ENCODE measurements at places on chromosomes 5 and 9. TPM values are rescaled to one million over a fixed set of nuclear protein-coding genes. Genes with fewer than 3 reads are reported as not detected.

DNA sequence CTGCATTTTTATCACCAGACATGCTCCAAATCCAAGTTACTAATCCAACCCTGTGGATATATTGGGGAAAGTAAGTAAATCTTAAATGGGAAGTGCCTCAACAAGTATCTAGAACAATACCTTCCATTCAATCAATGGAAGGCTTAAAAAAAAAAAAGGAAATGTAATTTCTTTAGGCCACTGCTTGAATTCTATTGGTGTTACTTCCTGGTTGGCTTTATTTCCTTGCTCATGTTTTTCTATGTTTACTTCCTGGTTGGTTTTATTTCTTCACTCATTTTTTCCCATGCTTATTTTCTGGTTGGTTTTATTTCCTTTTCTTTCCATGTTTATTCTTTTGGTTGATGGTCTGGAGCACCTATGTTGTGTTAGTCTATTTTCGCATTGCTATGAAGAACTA is 363.9 kb downstream of the KDM4C start:
- no peaks in the 10 kb centered on the region for H3K4me1 ChIP-seq
- no peaks in the 10 kb centered on the region for H3K36me3 ChIP-seq
- no peak overlapping the region for H3K4me3 ChIP-seq
- H3K27ac ChIP-seq = no peak overlapping the region
- DNase-seq = no peak
- H3K27me3 ChIP-seq = no peaks in the 10 kb centered on the region

DNA sequence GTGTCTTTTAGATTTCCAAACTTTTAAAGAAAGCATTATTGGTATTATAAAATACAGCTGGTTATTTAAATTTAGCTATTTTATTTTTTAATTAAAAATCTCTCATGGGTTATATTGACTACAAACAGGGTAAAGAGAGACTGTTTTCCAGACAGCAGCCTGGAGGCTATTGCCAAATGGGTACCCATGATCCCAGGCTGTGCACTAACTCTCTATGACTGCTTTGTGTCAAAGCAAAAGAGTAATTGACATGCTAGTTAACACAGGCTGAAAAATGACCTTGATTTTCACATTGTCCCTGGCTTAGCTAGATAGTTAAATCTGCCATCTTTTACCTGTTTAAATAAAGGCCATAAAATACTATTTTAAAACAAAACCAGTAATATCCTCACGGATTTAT is 589.7 kb downstream of the ANXA1 start:
- H3K36me3 ChIP-seq = no peaks in the 10 kb centered on the region
- no peaks in the 10 kb centered on the region for H3K4me1 ChIP-seq
- H3K4me3 ChIP-seq = no peak overlapping the region
- no peak for DNase-seq
- no peak overlapping the region for H3K27ac ChIP-seq

SERF1A gene
- total RNA-seq = 27.8 TPM

UQCRQ gene
- total RNA-seq = 45.0 TPM

PKD2L2 gene
- total RNA-seq = not detected

PTGES gene
- total RNA-seq = 2.9 TPM

Measured in neural progenitor cell (in vitro differentiated cells).